Thoracic aorta (tissue), 2 donors: ENCODE measurements at places on chromosomes 11 and 22. TPM values are rescaled to one million over a fixed set of nuclear protein-coding genes. Genes with fewer than 3 reads are reported as not detected.

Gene APOBEC3H
- total RNA-seq: 1.6 TPM

Gene SMCO4
- 80.1 TPM for total RNA-seq

Gene MMP10
- total RNA-seq: not detected

Gene KCNJ1
- total RNA-seq: not detected

Gene CHST1
- 50.2 TPM for total RNA-seq

Gene ACR
- not detected for total RNA-seq

Gene ANKK1
- total RNA-seq: 0.68 TPM

Gene RHOD
- 31.9 TPM for total RNA-seq

Gene MB
- total RNA-seq: not detected

Gene MS4A6A
- 162 TPM for total RNA-seq

Gene CARD16
- total RNA-seq: 0.81 TPM

Gene DSCAML1
- total RNA-seq: 0.41 TPM

Gene OLFML1
- 8.7 TPM for total RNA-seq

Gene RASD2
- total RNA-seq: 14.0 TPM

Gene OR52B4
- not detected for total RNA-seq

Gene MYEOV
- total RNA-seq: 1.1 TPM

Gene LARGE2
- total RNA-seq: 3.1 TPM
